ENCODE measurements at places on chromosomes 1 and 21.

DNA sequence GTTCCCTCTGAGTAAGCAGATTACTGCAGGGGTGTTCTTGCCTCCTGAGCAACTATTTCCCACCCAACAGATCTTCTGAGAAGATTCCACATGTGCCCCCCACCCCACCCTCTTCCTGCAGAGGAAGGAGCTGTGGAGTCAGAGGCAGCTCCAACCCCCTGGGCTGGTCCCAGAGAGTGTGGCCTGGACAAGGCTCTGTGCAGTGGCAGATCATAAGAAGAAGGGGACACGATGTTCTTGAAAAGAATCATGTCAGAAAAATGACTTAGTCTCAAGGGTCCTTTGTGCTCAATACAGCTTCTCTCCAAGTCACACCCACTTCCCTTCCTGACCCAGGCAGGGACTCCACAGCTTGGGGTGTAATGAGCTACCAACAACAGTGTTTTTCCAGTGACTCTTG, 95.2 kb downstream of the SYF2 start:
- DNase-seq, result no peak

DNA sequence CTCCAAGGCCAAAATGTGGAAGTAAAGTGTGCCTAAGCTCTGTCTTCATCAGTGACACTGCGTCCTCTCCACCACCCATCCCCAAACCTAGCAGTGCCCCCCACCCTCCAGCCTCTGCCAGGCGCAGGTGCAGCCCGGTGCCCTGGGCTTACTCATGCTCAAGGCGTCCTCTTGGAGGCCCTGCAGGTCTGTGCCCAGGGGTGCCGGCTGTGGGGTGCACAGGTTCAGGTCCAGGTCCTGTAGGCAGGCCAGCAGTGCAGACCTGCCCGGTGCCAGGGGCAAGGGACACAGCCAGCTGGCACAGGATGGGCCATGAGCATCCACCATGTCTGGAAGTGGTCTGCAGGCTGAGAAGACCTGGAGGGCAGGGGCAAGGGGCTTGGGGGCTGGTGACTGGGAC, 5.1 kb downstream of the ZNF683 start:
- DNase-seq, result no peak

- DNase-seq, result no peak
Measured at GRCh38 chr1:41169066-41169798, 72.9 kb downstream of the SCMH1 start.

DNA sequence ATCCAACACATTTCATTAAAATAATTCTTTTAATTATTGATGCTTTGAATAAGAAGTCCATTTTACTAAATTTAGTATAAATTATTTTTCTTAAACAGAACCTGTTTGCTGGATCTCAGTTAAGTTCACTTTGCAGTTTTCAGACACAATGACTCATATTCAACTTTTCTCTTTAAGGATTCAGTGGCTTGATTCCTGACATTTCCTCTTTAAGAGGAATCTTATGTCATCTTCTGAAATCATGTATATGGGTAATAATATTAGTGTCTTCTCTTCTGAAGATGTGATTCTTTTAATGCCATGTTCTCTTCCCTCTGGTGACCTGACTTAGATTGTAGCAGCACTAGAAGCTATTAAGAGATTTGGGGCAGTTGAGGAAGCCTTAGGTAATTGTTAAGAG, 12.6 kb downstream of the CREG1 start:
- no peak for DNase-seq

GRCh38 chr1:206970446-206970845, at the start of gene FCAMR:
Gene FCAMR (minus strand): TSS chr1:206970460. CDS start chr1:206970125, 335 bp downstream.
- DNase-seq, result no peak

GRCh38 chr21:38352536-38353219, 95.9 kb downstream of the KCNJ15 start:
- peak; percentile 76 for DNase-seq

GRCh38 chr1:162018418-162018817, 5.3 kb downstream of the OLFML2B start:
- no peak for DNase-seq

DNA sequence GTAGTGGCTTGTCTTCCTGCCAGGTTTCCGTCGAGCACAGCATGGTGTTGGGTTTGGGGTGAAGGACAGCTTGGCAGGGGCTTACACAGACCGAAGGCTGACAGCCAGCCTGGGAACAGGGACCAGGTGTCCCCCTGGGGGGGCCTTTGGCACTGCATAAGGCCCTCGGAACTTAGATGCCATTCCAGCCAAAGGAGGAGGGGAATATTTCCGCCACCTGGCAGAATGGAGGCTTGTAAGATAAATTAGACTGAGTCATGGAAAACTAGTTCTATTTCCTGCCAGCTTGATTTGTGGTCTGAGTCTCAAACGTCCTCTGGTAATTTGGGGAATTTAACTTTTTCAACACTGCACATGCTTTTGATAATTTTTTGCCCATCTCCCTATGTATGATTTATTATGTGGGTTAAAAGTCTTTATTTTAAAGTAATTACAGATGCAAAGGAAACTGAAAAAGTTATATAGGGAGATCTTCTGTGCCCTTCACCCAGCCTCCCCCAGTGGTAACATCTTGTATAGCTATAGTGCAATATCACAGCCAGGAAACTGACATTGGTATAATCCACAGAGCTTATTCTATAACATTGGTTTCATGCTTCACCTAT, 11.5 kb upstream of the TMEM51 start:
- no peak for DNase-seq

DNA sequence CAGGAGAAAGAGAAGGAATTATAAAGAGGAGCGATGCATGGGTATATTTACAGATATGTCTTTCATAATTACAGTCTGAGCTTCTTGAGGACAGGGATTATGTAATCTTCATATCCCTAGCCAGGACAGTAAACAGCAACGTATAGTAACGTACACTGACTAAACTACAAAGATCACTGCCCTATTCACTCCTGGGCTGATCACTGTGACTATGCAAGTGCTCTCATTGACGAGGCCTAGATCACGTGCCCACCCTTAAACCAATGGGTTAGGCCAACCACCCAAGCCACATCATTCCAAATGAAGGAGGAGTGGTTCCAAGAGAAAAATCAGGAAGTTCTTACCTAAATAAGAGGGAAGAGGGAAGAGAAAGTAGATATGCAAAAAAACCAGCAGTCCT, 18.5 kb downstream of the PIK3R3 start:
- DNase-seq, result no peak

GRCh38 chr1:241560146-241560848, 28.1 kb downstream of the KMO start:
- DNase-seq, result no peak

- DNase-seq, result peak; percentile 44
Measured at GRCh38 chr21:36630485-36631206, 68.3 kb upstream of the SIM2 start.

- peak; percentile 62 for DNase-seq
Measured at GRCh38 chr1:246647113-246647512, 77.1 kb upstream of the SCCPDH start.

DNA sequence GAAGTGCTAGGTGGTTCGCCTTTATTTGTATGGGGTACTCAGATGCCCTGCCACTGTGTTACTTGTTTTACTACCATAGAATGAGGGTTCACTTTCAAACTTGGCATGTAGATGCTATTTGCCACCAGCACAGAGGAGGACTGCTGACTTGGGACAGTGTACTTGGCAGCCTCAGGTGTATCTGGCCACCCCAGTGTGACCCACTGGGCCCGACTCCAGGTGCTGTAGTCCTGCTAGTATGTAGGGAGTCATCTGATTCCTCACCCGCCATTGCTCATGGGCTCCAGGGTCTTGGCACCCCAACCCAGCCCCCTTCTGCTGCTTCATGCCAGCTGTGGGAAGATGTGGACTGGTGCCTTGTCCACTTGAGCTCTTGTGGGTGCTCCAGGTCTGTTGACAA, 40.0 kb downstream of the ZNF678 start:
- no peak for DNase-seq

DNA sequence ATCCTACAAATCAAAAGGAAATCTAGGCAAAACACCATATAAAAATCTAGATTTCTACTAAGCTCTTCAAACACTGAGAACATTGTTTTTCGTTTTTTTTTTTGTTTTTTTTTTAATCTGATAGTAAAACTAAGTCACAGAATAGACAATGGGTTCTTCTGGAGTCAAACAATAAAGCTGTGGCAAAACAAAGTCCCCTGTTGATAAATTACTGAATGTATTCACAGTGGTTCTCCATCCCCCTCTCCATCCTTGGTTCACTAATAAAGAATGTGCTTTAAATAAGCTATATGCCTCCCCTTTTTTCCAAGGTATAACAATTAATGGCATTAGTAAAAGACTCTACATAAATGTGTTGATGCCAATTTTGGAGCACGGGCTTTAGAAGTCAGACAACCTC, 16.7 kb upstream of the ATP1B1 start:
- no peak for DNase-seq

GRCh38 chr1:116538544-116538943, 32.3 kb downstream of the CD58 start:
- DNase-seq, result peak; percentile 38

GRCh38 chr1:21586846-21587601, 77.8 kb downstream of the ALPL start:
- peak; percentile 84 for DNase-seq

- DNase-seq, result peak; percentile 0
Measured at GRCh38 chr1:5856246-5856815, 135.9 kb downstream of the NPHP4 start.

DNA sequence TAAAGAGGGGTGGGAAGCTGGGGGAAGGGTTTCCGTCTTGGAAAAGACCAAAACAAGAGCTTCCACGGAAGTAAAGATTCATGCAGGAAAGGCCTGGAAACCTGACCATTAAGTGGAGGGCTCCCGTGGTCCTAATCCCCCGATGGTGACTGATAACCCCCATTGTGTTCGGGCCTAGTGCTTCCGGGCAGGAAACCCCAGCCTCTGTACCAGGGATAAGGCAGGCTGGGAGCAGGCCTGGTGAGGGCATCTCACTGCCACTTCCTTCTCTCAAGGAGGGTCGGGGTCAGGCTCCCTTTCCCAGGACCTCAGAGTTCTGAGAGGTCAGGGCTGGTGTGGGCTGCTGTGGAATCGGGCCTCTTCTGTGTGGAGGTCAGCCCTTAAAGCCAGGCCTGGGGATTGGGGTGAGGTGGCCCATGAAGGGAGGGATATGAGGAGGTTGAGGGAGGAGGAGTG, 136.9 kb downstream of the CDC7 start:
- no peak for DNase-seq

DNA sequence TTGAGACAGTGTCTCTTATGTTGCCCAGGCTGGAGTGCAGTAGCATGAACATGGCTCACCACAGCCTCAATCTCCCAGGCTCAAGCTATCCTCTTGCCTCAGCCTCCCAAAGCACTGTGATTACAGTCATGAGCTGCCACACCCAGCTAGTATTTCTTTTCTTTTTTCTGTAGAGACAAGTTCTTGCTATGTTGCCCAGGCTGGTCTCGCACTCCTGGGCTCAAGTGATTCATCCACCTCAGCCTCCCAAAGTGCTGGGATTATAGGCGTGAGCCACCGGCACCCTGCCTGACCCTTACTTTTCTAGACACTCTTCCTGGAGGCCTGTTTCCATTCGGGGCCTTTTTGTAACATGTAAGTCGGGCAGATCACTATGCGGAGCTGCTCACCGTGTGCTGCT, 30.1 kb upstream of the SRP9 start:
- peak; percentile 32 for DNase-seq

GRCh38 chr1:60279798-60280197, 206.2 kb upstream of the C1orf87 start:
- peak; percentile 14 for DNase-seq

DNA sequence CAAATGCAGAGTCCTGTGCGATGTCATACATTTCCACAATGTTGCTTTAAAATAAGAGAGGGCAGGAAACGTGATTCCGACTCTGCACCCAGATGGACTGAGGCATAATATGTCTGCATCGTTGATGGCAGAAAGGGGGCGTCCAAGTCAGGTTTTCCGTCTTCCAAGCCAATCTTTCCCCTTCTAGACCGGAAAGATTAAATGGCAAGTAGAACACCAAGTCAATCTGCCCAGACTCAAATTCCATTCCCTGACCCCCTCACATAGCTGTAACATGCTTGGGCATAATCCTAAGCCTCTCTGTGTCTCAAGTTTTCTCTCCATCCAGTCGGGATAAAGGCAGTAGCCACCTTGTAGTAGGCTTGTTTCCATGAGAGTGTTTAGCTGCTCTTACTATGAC, 14.4 kb downstream of the PCP4 start:
- DNase-seq, result no peak

DNA sequence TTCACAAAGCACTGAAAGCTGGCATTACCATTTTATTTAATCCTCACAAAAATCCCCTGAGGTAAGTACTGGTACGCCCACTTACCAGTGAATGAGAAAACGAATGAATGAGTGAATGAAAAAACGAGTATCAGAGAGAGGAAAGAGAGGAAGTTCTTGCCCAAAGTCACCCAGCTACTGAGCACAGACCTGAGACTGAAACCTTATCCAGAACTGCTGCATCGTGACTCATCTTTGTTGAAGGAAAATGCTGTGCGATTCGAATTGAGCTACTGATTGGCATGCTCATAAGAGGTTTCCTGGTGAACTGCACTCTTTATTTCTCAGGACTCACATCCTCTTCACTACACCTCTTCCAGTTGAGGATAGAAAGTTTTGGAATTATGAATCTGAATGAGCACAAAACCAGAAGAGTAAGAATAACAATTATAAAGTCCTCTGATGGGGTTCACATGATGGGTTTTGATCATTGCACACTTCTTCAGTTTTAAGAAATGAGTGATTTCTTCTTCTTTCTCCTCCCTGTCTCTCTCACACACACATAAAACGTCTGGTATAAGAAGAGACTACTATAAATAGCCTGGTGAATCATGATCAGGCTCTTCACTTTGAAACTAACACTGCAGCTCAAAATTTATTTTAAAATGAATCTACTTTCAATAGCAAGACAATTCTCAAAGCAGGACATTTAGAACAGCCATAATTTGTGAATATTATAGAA, 32.1 kb downstream of the IL12RB2 start:
- DNase-seq, result peak; percentile 61

DNA sequence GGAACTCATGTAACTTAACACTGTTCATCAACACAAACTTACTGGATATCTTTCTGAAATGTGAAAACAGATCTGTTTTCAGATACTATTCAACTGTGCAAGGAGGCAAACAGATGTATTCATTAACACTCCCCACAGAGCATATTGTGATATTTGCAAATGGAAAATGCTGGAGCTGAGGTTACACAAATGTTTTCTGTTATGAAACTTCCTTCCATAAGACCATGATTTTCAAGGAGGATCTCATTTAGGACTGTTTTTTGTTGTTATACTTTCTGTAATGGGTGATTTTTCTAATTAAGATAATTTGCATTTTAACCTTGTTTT, 56.1 kb downstream of the GABPA start:
- no peak for DNase-seq

GRCh38 chr1:173431304-173432045, 45.7 kb upstream of the PRDX6 start:
- peak; percentile 92 for DNase-seq

GRCh38 chr1:236748268-236748870, 46.7 kb upstream of the MTR start:
- DNase-seq, result no peak

- no peak for DNase-seq
Measured at GRCh38 chr1:20569523-20570098, 17.2 kb downstream of the FAM43B start.

GRCh38 chr1:36652011-36652410, 169.3 kb upstream of the CSF3R start:
- no peak for DNase-seq

GRCh38 chr1:43315481-43315880, 14.7 kb downstream of the TIE1 start:
- DNase-seq, result no peak

Measured in fibroblast of villous mesenchyme (primary cell).